ENCODE measurements at places on chromosomes 7 and 10.

- no peak for DNase-seq
Observed at GRCh38 chr10:33241351-33241750, 93.1 kb downstream of the NRP1 start.

DNA sequence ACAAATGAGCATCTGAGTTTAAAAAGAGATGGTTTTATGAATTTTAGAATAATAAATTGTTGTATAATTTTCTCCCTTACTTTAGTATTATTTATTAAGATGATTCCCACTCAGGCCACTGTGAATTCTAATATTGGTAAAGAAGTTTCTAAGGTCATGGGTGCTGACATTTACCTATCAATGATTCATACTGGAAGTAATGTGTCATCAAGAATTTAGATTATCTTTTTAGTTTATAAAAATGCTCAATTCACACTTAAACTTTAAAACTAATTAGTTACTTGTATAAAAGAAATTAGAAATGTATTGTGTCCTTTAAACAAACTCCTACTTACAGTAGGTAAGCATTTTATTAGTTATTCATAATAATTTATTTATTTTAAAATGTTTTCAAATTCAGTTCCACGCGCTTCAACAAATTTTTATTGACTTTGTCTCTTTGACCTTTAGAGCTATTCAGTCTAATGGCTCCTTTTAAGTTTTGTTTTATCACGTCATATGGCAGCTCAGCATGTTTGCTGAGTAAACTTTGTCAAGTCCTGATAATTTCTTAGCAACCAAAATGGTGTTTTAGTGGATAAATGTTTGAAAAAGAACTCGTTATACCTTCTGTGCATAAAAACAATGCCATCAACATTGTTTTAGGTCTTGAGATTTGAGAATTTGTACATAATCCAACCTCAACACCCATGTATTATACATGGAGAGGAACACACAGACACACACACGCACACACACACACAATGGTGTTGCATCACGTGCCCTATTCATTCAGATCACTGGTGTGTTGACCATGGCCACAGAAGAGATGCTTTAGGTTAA is 15.1 kb upstream of the MRC1 start:
- no peak for DNase-seq

DNA sequence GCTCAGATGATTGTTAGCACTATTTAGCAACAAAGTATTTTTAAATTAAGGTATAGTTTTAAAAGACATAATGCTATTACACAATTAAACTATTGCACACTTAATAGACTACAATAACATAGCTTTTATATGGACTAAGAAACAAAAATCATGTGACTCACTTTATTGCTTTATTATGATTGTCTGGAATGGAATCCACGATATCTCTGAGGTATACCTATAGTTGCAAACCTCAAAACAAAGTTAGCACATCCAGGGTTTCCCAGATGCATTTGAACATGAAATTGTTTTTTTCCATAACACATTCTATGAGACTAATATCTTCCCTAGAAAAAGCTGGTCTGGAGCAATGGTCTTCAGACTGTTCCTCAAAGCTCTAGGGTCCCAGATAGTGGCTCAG is 18.3 kb upstream of the RPEL1 start:
- DNase-seq, result no peak

DNA sequence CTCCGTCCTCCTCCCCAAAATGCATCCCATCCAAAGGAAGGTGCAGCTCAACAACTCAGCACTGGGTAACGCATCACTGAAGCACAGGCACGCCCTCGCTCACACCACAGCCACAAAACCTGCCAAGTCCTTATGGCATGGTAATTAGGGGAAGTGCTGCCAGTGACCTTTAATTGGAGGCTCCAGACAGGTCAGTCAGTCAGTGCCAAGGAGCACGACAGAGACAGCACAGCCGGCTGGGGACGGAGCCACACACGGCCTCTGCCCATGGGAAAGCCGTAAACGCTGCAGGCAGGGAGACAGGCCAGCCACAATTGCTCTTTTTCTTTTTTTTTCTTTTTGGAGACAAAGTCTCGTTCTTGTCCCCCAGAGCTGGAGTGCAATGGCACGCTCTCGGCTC is 146.5 kb downstream of the MAD1L1 start:
- no peak for DNase-seq

DNA sequence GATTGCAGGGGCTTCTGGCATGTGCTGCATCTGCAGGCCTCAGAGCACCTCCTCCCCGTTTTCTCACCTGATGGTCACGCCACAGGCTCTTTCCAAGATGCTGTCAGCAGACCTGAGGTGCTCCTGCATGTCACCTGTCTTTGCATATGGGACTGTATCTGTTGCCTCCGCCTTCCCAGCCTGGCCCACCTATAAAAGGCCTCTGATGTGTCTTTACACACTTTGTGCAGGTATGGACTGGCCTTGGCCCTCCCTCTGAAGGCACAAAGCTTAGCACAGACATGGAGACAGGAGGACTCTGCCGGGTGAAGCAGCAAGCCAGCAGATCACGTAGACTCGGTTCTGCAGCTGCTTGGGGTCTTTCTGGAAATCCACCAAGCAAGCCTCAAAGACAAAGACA is 220.9 kb upstream of the PPP2R2D start:
- DNase-seq, result no peak

DNA sequence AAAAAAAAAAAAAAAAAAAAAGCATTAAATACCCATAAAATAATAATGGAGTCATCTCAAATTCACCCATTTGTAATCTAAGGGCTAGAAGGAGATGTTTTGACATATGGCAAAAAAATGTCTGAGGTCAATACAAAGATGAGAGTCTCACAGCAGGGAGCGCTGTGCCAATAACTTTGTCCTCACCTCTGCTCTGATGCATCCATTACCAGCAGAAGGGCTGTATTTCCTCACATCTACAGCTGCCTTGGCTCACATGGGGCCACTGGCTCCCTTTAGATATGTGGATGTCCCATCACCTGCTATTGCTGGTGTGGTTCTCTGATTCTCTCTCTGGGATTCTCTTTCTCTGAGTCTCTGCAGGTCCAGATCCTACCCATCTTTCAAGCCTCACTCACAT is 90.3 kb upstream of the FAM133B start:
- no peak for DNase-seq

DNA sequence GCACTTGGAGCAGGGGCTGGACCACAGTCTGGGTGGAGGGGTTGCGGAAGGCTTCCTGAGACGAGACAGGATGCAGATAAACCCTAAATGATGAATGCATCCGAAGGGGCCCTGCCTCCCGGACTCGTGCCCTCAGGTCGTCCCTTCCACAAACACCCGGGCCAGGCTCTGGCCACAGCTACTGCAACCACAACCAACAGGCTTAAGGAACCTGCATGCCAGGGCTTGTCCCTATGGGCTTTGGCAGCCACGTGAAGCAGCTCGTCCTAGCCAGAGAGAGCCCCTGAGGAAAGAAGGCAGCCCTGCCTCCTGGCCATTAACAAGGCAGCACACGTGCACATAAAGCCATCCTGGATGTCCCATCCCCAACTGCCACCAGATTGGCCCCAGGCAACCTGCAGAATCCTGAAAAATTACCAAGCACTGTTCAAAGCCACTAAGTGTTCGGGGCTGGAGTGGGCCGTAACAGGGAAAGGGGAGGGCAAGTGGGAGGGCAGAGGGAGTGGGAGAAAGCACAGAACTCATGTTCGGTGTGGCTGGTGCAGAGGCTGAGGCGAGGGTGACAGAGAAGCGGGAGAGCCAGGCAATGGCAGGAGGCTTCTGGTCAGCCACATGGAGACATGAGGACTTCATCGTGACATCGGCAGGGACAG is 62.7 kb downstream of the MAD1L1 start:
- no peak for DNase-seq

DNA sequence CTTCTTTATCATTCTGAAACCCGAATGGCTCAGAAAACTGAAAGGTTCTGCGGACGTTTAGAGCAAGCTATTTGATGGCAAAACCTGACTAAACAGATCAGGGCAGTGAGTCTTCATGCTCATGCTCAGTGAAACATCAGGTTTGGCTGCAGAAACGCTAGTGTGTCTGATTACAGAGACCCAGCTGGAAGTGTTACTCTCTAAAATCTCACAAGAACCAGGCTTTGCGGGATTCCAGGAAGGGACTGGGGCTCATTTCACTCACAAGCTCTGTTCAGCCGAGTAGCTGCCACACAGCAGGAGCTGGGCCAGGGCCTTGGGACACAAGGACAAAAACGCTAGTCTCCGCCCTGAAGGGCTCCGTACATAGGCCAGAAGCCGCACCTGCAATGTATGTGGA is 2.9 kb downstream of the PITRM1 start:
- no peak for DNase-seq

DNA sequence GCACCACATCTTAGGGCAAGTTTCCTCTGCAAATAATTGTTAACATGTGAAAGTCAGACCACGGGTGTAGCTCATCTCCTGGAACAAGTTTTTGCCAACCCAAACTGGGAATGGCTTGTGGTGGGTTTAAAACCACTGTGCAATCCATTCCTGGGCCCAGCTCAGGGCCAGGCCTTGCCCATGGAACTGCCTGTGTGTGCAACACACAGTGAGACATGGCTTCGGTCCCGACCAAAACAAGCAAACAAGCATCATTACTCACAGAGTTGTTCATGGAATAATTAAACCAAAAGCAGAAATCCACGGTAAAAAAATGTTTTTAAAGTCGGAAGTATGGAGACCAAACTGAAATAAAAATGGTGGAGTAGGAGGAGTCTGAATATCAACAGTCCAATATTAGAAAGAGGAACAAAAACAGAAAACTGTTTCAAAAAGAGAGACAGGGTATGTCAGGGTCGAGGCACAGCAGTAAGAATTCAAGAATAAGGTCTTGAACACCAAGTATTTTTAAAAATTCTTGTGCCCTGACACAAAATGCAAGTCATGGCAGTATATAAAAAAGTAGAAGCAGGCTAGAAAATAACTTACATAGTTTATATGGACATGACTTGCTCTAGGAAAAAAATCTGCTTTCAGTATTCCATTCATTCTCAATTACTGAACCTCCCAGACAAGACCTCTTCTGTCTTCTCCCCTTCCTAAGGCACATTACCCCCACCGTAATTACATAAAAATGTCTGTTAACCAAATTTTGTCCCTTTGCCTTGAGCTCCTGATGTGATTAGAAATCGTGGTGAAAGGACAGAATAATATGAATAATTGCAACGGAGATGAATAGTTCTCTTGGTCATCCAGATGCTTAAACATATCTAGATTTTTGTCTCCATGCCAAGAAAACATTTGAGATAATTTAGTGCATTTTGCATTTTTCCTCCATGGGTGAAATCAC is 88.4 kb downstream of the FAS start:
- peak; percentile 52 for DNase-seq

Data from AG04449 (cell line).